ENCODE measurements at places on chromosomes 3 and 15.

- DNase-seq: no peak
These were observed 188.3 kb downstream of the CFAP20DC start for GRCh38 chr3:58861551-58861950.

- no peak for DNase-seq
These were observed 89.8 kb downstream of the CADPS start for GRCh38 chr3:62785384-62785783.

GRCh38 chr15:80228959-80229610, 22.9 kb downstream of the CTXND1 start:
- DNase-seq: no peak

DNA sequence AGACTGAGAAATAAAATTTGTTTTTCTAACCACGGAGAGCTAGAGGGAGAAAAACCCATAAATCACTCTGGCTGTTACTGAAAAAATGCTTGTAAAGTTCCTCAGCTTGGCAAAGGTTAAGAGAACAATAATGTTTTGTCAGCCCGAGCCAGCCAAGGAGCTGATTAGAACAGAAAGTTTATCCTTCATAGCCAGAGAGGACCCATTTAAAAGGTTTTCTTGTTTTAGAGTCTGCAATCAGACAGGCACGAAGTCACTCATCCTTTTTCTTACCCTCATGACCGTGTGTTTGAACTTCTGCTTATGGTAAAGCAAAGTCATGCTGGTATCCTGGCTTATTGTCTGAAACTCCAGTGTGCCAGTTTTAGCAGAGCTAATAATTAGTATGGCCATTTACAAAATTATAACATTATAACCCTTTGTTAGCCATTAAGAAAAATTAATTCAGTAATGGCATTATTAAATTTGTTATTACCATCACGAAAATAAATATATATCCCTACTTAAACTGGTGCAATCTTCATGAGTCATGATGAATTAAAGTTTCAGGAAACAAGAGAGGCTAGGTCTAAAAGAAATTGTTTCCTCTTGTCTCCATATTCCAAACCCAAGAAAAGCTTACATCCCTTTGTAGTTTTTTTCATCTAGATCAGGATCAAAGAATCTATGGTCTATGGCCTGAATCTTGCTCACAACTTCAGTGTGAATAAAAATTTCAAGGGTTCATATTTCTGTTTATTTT, 13.5 kb upstream of the STXBP5L start:
- DNase-seq: no peak

GRCh38 chr3:4926892-4927291, 52.3 kb upstream of the BHLHE40 start:
- DNase-seq: no peak

GRCh38 chr3:143070977-143071551, 48.5 kb upstream of the CHST2 start:
- DNase-seq: no peak

- no peak for DNase-seq
These were observed 105.2 kb downstream of the LIPC start for GRCh38 chr15:58537033-58537432.

GRCh38 chr15:76626611-76627010, 278.5 kb downstream of the SCAPER start:
- DNase-seq: no peak

DNA sequence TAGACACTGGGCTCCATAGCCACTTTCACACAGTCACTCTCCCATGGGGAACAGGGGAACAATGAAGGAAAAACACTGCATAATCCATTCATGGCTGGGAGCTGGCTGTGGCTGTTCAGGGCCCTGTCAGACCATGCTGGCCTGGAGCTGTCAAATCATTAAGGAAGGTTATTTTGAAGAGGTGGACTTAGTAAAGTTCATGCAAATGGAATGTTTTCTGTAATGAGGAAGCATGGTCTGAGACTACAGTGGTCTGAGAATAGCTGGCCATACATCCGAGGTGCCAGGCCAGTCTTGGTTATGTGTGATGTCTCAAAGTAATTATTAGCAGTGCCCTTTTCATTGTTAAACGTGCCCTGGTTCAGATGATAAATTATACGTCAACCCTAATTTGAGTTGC, 117.1 kb upstream of the MRPS22 start:
- no peak for DNase-seq

DNA sequence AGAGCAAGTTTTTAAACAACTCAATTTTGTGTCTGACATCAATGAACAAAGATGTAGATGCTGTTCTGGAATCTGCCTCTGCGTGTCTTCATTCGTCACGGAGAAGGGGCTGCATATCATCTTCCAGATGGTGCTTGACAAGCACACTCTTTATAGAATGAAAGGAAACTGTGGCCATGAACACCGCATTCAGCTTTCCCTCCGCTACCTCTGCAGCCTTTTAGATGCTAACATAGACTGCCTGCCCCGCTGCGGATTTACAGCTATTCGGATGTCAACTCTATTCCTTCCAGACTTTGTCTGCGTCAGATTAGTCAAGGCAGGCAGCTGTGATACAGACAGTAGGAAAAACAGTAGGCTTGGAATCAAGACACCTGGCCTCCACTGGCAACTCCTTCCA, 232.9 kb downstream of the TJP1 start:
- DNase-seq: no peak

DNA sequence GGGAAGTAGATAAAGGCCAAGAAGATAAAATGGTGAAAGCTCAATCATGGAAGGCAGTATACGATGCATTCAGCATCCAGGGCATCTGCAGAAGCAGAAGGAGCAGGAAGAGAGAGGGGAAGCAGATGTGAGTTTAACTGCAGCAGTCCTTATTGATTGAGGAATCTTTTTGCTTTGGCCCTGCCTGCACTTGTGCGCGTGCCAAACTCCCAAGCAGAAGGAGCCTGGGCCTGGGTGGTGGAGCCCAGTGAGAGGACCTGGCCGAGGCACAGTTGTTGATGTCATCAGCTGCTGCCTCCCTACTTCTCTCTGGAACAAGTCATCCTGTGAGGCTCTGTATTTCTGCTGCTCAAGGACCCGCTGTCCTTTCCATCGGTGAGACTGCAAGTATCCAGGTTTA, 65.5 kb upstream of the ROPN1 start:
- DNase-seq: no peak

- DNase-seq: no peak
These were observed 400.4 kb downstream of the TIGIT start for GRCh38 chr3:114694251-114694650.

- DNase-seq: no peak
These were observed 11.9 kb upstream of the TMEM115 start for GRCh38 chr3:50371133-50371685.

DNA sequence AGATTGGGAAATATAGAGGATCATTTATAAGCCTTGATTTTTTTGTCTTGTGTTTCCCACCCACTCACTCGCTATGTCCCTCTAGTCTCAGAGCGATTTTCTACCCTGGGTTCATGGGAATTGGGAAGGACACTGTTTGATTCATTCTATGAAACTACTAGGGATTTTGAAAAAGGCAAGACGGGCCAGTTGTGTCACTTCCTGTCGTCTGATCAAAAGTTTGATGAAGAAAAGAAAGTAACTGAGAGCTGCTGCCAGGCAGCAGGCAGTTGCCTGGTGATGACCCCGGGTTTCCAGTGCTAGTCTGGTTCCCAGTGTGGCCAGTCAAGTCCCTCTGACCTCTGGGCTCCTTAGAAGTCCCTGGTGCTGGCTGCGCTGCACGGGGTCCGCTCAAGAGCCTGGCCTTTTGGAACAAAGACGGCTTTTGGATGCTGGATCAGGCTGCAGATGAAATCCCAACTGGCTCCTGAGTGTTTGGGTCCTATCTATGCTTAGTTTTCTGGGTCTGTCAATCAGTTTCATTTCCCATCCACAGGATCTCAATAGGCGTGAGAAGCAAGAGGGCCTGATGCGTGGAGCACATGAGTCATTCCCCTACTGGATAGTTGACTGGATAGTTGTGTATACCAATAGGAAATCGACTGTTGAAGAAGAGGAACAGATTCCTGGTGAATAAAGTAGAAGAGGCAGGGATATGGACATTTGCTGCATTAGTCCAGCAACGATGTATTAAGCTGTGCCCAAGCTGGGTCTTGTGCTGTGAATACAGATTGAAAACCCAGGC, 89.7 kb downstream of the EEFSEC start:
- DNase-seq: no peak

DNA sequence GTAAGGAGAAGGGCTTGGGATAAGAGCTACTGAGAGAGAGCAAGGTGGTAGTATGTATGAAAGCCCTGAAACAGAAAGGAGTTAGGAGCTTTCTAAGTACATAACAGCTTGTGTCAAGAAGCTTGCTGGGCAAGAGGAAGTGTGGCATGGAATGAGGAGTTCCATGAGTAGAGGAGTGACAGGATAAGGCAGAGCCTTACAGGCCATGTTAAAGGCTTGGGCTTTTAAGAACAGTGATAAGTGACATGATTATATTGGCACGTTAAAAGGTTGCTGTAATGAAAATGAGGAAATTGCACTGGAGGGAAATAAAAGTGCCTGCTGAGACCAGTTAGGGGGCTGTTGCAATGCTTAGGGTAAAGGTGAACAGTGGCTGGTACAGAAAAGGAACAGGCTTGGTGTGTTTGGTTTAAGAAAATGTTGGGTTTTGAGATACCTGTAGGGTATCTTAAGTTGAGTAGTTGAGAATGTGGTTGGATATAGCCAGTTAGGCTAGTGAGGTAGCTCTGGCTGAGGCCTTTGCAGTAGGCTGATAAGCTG, 49.0 kb downstream of the MEF2A start:
- DNase-seq: no peak

- DNase-seq: no peak
These were observed 105.2 kb upstream of the BOC start for GRCh38 chr3:113105966-113106660.

- DNase-seq: no peak
These were observed 406 bp upstream of the GABRB3 start for GRCh38 chr15:26773067-26773877.

DNA sequence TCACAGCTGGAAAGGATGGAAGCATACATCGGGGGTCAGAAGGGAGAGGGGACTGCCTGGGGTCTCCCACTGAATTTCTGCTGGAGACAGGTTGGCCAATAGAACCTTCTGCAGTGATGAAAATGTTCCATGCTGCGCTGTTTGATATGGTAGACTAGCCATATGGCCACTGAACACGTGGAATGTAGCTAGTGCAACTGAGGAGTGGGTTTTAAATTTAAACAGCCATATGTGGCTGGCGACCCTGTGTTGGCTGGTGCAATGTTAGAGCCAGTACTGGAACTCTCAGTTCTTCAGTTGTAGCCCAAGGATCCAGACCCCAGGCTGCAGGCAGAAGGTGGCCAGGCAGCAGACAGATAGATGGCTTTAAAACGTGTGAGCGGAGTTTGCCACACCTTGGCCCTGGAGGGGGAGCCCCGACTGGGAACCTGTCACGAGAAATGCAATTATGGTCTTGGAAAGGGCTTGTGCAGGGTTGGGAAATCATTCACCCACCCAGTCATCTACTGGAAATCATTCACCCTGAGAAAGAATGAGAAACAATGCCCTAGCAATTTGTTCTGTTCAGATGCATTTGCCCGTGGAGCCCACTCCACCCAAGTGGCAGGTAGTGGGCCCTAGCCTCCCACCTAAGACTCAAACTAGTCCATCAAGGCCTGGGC, 127.6 kb downstream of the FBLN2 start:
- no peak for DNase-seq

- DNase-seq: no peak
These were observed 6.6 kb upstream of the SH3BP5 start for GRCh38 chr3:15339001-15339400.

DNA sequence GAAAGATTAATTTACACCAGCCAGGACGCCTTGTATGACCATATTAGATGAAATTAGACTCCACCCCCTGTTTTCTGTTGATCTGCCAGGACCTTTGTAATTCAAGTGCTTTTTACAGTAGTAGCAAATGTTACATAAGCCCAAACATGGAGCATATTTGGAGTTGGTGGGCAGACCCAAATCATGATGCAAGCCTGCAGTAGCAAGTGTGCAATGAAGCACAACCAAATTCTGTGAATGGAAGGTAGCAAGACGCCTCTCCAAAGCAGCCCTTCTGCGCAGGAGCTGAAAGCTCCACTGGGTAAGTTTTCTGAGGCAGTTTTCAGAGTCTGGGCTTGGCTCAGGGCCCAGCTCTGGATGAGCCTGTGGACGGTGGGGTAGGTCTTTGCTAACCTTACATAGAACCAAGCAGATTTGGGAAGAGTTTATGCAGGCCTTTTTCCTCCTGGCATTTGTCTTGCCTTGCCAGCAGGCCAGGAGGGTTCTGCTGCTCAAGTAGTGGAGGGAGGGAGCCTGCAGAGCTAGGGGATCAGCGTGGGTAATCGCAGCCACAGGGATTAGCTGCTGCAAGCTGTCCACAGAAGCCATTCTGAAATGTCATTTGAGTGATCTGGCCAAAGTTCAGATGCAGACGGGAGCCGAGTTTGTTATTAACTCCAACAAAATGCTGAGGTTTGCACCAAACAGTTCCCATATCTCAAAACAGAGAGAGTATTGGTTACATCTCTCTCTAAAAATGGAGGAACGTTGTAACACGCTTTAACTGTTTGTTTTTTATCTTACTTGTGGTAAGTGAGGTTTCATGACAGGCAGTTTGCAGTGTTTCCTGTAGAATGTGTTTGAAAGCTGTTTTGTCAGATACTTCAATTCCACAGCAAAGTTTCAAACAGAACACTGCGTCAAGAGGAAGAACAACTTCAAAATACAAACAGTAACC, 55.4 kb downstream of the PSMD6 start:
- DNase-seq: peak; percentile 48

DNA sequence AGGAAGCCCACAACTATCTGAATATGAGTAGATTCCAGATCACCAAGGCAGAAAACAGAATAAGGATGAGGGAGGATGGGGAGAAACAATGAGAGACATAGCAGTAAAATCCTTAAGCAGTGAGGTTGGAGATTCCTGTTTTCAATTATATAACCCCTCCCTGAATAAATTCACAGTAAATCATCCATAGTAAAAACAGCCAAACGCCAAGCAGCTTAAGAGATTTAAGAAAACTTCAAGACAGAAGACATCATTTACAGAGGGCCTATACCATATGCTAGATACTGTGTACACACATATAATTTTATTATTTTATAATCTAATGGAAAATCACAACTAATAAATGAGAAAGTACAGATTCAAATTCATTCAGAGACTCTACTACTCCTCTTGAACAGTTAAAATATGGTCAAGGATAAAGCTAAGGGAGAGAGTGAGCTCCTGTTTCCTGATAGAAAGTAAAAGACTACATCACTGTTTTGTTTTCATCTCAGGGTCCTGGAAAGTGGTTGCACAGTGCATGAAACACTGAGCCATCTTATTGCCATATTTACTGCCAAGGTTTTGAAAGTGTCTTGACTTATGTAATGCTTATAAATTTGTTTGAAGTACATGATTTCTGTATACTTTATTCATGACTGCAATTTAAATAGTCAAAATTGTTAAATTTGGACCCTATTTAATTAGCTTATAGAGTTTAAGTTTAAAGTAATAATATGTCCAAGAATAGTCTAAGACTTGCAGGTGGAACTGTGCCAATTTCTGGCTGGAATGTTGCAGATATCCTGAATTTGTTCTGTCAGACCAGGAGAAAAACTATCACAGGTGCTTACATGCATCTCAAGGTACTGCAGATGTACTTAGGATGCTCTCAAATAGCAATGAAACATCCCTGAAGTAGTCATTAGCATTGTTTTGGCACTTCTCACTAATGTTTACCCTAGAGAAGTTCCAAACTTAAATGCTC, 141.4 kb downstream of the TBL1XR1 start:
- no peak for DNase-seq

GRCh38 chr3:86744051-86744450, 246.9 kb downstream of the VGLL3 start:
- DNase-seq: no peak

Measured in activated T-cell treated with anti-CD3 and anti-CD28 coated beads, Interleukin-2, amount 50 U/mL, for 1 hour (primary cell).